HCT116 (cell line): ENCODE measurements at places on chromosomes 16 and 17.
A peak's percentile ranks its signal among the peaks of the same experiment; 100 is the strongest.

DNA sequence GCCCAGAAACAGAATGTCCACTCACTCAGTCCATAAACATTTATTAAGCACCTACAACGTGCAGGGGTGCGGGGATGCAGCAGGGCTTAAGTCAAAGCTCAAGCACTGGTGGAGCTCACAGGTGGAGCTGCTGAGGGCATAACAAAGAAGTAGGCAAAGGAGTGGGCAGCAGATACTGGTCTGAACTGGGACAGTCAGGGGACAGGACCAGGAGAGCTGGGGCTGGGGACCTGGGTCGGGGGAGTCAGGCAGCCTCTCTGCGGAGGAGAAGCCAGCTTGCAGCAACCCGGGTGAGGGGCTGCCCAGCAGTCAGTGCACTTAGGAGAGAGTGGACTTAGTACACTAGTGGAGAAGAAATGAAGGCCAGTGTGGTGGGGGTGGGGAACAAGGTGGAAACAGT is 10.0 kb upstream of the TNFRSF13B start:
- no peak for DNase-seq

- DNase-seq, result no peak
Measured at GRCh38 chr17:4130715-4131114, 12.1 kb downstream of the ZZEF1 start.

- DNase-seq, result no peak
Measured at GRCh38 chr17:1267471-1267943, 2.7 kb upstream of the BHLHA9 start.

DNA sequence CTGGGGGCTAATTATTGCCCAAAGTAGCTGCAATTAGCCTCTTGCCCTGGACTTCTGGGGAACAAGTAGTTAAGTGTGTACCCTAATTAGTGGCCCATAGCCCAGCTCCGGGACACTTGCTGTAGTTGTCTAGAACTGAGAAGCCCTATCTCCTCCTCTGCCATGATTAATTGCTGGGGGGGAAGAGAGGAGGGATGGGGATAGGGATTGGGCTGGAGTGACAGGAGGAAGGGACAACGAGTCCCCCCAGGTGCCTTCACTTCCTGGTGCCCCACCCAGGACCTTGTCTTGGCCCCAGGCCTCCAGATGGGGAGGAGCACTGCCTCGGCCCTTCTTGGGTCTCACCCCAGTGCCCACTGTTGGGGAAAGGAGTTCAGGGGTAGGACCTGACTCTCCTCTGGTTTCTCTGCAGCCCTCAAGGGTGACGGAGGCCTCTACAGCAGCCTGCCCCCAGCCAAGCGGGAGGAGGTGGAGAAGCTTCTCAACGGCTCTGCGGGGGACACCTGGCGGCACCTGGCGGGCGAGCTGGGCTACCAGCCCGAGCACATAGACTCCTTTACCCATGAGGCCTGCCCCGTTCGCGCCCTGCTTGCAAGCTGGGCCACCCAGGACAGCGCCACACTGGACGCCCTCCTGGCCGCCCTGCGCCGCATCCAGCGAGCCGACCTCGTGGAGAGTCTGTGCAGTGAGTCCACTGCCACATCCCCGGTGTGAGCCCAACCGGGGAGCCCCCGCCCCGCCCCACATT is 17.4 kb downstream of the NGFR start:
- DNase-seq, result no peak

- no peak for DNase-seq
Measured at GRCh38 chr16:19520861-19521331, 1.0 kb downstream of the GDE1 start.

DNA sequence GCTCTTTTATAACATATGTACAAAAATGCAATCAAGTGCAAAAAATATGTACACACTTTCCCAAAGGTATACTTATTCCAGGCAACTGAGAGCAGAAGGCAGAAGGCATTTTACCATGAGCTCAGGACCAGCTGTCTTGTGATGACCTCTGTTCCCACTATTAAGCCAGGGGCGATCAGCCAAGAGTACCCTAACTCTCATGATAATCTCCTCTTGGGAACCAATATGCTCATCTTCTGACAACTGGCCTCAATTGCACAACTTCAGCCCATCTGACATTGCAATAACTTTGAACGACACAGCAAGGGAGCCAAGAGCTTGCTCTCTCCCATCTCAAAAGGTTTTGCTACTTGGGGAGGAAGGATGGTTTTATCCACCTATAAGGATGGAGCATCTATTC is 471.9 kb downstream of the HS3ST3B1 start:
- no peak for DNase-seq

GRCh38 chr17:45101883-45102811 is 30.2 kb downstream of the PLCD3 start:
- DNase-seq, result no peak

DNA sequence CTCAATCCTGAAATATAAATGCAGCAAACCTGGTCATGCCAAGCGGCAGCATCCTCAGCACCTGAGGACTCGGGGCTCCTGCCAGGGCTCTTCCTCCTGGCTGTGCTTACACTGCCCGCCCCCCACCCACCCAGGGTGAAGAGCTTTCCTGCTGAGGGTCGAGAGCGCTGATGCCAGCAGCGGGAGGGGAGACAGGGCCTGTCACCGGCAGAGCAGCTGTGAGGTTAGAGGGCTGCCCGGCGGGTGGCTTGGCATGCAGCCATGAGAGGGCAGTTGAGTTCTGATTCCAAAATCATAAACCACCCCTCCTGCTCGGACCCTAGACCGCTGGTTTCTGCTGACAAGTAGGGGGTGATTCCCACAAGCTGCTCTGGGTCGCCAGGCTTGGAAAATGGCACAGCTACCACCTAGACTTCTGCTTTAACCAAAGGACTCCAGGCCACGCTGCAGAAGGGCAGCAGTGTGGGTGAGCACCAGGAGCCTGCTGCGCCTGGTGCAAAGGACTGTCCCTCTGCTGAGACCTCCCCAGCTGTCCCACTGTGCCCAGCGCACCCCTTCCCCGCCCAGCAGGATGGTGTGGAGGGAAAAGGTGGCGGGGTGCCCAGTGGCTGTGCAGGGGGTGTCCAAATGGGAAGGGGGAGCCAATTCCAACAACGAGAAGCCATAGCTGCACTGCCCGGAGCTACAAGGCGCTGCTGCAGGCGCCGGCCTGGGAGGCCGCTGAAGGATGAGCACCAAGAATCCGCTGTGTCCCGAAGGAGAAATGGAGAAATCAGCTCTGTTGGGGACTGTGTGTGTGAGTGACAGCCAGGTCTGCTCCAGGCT is 26.6 kb downstream of the MXRA7 start:
- DNase-seq, result no peak

DNA sequence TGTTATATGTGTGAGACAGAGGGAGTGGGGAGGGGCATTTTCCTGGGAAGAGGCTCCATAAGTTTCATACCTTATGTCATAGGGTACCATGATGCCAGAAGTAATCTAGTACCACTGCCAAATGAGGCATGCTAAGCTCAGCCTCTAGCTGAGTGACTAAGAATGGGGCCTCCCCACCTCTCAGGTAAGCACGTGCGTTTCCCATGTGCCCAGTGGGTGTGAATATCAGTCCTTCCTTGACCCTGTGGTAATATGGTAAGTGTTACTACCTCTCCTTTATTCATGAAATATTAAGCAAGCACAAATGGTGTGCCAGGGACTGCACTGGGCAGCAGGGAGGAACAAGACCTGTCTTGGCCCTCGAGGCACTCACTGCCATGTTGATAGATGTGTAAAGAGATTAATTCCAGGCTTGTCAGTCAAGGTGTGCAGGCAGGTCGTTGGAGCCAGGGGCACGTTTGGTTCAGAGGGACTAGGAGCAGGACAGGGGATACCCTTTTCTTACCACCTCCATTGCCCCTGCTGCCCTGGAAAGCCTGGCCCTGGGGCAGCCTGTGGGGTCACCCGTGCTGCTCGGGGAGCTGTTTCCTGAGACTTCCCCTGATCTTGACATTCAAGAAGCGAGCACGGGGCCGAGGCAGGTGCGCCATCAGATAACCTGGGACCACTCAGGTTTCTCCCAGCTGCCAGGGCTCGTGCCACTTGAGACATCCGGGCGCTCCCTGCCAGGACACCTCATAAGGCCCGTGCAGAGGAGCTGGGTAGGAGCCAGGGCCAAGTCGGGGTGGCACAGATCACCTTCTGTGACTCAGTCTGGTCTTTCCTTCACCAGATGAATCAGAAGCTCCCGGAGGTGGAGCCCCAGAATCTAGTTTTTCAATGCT is 8.8 kb downstream of the RSAD1 start:
- DNase-seq, result no peak

DNA sequence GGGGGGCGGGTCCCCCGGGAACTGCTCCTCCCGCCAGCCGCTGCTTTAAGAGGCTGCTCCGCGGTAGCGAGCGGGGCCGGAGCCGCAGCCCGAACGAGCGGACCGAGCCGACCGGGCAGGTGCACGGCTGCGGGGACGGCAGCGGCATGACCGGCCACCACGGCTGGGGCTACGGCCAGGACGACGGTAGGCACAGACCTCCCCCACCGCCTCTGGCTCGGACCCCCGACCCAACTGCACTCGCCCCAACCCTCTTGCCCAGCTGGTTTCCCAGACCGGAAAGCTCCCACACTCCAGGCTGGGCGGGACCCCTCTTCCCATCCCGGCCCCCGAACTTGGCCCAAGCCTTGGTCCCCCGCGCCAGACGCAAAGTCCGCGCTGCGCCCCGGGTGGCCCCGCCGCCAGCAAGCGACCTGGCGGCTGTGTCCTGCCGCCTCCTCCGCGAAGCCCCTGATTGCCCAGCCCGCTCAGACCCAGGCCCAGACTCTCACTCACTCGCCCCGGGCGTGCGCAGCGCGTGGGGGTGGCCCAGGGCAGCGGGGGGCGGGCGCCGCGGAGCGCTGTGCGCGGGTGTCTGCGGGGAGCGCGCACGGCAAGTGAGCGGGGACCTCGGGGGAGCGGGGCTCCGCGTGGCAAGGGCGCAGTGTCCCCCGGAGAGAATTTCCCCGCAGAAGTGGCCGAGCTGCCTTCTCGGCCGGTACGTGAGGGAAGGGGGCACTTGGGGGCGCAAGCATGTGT is at the start of gene CA7:
Gene CA7 (plus strand): TSS at position 73 of the 738 bp plus-strand sequence. CDS start 74 bp downstream, at position 147.
- DNase-seq, result no peak

GRCh38 chr16:17278988-17279387 is 191.8 kb downstream of the XYLT1 start:
- no peak for DNase-seq

DNA sequence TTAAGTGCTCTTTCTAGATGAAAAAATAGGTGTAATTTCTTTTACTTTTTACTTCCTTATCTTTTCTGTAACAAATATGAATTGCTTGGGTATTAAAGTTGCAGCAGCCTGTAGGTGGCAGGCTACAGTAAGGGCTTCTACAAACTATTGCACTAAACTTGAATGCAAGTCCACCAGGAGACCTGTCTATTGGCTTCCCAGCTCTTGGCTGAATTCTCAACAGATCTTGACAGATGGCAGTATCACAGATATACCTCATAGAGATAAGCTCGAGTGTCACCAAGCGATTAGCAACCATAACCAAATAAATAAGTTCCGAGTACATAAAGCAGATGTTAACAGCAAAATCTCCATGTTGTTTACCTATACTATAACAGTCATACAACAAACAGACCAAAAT is 5.9 kb downstream of the BBS2 start:
- peak; percentile 72 for DNase-seq

DNA sequence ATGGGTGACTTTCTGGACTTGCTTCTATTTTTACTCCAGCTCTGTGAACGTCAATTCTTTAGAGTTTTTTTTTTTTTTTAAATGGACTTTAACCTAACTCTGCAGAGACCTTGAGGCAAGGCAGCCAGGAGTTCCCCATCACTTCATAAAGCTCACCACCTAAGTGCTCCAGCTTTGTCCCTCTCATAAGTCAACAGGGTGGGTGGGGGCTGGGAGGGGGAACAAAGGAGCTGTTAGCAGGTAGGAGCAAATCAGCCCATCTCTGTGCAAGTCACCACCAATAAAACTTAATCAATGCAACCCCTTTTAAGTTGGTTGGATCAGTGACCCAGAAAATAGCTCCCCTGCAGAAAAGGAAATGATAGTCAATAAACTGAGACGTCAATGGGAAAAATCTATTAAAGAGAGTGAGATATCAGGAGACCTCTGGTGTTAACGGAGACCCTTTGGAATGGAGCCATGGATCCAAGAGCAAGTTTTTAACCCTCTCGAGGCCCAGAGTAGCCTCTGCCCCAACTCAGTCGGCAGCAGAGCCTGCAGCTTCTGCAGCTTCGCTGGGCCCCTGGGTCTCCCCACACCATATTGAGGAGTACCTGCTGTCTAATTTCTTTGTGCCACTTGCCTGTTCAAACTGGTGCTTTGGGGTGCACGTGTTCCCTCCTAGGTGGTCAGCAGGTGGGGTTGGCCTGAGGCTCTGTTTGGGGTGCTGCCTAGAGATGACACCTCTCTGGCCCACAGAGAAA is 27.6 kb upstream of the ETV4 start:
- no peak for DNase-seq

DNA sequence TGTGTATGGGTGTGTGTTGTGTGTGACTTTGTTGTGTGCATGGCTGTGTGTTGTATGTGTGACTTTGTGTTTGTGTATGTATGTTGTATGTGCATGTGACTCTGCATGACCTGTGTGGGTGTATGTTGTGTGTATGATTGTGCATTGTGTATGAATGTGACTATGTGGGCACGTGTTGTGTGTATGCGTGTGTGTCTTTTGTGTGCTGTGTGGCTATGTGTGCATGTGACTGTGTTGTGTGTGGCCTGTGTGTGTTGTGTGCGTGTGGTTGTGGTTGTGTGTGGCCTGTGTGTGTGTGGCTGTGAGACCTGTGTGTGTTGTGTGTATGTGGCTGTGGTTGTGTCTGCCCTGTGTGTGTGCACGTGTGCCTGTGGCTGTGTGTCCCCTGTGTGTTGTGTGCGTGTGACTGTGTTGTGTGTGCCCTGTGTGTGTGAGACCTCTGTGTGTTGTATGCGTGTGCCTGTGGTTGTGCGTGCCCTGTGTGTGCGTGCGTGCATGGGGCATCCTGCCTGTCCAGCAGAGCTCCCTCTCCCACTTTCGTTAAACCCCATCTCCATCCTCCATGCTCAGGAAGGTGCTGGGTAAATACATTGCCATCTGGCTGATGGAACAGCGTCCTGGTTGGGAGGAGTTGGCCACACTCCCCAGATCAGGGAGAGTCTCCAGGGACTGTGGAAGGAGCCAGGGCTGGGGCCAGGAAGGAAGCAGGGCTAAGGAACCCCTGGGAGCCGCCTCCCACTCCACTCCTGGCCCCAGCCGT is 90.1 kb upstream of the GSE1 start:
- no peak for DNase-seq

DNA sequence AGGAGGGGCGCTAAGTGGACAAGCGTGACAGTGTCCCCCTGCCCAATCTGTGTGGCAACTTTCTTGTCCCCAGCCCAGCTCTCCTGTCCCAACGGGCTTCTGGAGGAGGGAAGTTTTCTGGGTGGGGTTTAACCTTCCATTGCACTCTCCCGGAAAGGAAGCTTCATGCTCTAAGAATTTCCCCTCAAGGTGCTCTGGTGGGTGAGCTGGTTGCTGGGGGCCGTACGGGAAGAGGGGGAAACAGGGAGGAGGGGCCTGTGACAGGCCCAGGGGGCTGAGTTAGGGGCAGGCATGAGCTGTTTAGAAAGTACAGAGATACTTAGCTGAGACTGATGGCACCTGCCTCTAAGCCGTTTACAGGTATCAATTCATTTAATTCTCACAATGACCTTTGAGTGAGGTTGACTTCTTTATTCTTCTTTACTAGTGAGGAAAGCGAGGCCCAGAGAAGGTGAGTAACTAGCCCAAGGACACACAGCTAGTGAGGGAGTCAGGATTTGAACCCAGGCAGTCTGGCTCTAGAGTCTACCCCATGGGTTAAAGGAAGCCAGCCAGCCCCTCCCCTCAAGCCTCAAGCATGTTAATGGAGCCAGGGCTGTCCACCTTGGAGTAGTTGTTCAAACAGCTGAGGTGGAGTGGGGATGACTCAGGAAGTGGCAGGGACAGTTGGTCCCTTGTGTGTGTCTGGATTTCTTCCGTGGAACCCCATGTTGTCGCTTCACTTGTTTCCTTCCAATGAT is 18.9 kb downstream of the ADGRG1 start:
- no peak for DNase-seq
